ENCODE measurements at places on chromosomes 5 and 9. TPM values are rescaled to one million over a fixed set of nuclear protein-coding genes. Genes with fewer than 3 reads are reported as not detected.

- H3K36me3 ChIP-seq, result no peaks in the 10 kb centered on the region
- DNase-seq, result no peak
- no peaks in the 10 kb centered on the region for H3K4me1 ChIP-seq
- no peak overlapping the region for H3K27ac ChIP-seq
- H3K27me3 ChIP-seq, result no peaks in the 10 kb centered on the region
Measured at GRCh38 chr5:103657301-103657700, 94.7 kb upstream of the NUDT12 start.

RASGEF1C gene
- polyA plus RNA-seq, result not detected

SPAG8 gene
- 1.9 TPM for polyA plus RNA-seq

- H3K27ac ChIP-seq, result no peak overlapping the region
- H3K36me3 ChIP-seq, result no peaks in the 10 kb centered on the region
- no peak overlapping the region for H3K4me3 ChIP-seq
- no peak for DNase-seq
Measured at GRCh38 chr5:39443911-39444310, 19.1 kb upstream of the DAB2 start.

DNA sequence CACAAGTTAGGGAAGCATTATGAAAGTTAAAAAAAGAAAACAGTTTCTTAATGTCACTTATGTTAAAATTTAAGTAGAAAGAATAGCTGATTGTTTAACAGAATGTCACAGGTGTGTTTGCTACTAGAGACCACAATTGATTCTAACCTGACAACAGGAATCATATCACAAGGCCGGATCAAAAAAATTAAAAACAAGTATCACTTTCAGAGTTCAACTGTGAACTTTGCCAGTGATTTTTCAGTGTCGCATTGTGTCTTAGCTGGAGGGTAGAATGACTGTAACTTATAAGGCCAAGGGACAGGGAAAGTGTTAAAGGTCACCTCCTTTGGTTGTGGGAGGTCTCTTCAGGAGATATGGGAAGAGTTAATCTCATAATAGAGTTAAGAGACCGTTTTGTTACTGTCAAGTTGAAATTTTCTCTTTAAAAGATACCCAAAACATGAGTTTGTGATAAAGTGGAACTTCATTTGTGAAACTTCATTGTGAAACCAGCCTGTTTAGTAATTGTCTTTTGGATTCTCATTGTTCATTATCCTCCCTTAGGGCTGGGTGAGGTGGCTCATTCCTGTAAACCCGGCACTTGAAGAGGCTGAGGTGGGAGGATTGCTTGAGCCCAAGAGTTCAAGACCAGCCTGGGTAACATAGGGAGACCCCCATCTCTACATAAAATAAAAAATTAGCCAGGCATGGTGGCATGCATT lies 40.9 kb downstream of the CPEB4 start:
- no peaks in the 10 kb centered on the region for H3K27me3 ChIP-seq
- H3K36me3 ChIP-seq, result no peaks in the 10 kb centered on the region
- H3K4me3 ChIP-seq, result no peak overlapping the region
- DNase-seq, result no peak
- H3K27ac ChIP-seq, result no peak overlapping the region
